ENCODE measurements at places on chromosomes 11 and 22.

GRCh38 chr11:73760135-73760678, 667 bp downstream of the RAB6A start:
- no peak for DNase-seq

GRCh38 chr22:49540084-49540912, 287.4 kb downstream of the BRD1 start:
- DNase-seq, result no peak

- no peak for DNase-seq
Measured at GRCh38 chr22:46288846-46289243, 7.8 kb upstream of the GTSE1 start.

GRCh38 chr11:93392867-93393266, 62.3 kb downstream of the DEUP1 start:
- no peak for DNase-seq

- no peak for DNase-seq
Measured at GRCh38 chr11:882596-882995, 28.0 kb downstream of the CHID1 start.

- DNase-seq, result peak; percentile 60
Measured at GRCh38 chr11:100932474-100933100, 197.0 kb downstream of the PGR start.

GRCh38 chr22:26082866-26083265, 86.4 kb upstream of the SEZ6L start:
- no peak for DNase-seq

GRCh38 chr11:102269927-102270326, 47.4 kb upstream of the BIRC3 start:
- DNase-seq, result no peak

- peak; percentile 26 for DNase-seq
Measured at GRCh38 chr22:24521791-24522245, 26.7 kb downstream of the UPB1 start.

DNA sequence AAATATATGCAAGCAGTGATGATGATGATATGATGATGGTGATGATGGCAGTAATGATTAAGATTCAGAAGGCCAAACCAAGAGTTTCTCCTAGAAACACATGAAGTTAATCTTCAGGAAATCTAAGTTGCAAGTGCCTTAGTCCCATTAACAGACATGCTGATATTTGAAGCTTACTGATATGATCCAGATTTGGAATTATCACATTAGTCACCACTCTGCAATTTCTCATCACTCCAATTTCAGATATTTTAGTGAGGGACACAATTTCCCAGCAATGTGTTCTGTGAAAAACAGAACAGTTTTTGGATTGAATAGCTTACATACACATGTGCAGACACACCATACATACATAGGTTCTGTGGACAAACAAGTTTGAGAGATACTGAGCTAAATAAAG, 411.4 kb upstream of the FAT3 start:
- DNase-seq, result no peak

- DNase-seq, result no peak
Measured at GRCh38 chr11:8087185-8087584, 6.2 kb downstream of the TUB start.

DNA sequence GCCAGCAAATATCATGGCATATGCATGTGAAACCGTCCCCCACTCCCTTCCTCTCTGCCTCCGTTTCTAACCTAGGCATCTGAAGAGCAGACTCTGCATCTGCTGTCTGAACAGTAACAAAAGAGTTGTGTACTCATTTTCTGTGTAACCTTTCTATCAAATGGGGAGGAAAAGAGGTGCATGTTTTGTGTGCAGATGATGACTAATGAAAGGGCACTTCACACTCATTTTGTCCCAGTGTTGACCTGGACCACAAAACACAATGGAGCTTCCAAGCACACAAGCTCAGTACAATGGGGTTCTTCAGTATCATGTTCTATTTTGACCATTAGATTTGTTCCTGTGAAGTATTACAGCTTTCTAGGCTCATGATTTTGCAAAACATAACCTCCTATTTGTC, 13.0 kb downstream of the JHY start:
- no peak for DNase-seq

GRCh38 chr11:44960200-44960845, 9.6 kb upstream of the TP53I11 start:
- no peak for DNase-seq

GRCh38 chr22:25823276-25823675, 81.3 kb downstream of the MYO18B start:
- no peak for DNase-seq

GRCh38 chr11:33889296-33889695, 2.6 kb downstream of the LMO2 start:
- no peak for DNase-seq

DNA sequence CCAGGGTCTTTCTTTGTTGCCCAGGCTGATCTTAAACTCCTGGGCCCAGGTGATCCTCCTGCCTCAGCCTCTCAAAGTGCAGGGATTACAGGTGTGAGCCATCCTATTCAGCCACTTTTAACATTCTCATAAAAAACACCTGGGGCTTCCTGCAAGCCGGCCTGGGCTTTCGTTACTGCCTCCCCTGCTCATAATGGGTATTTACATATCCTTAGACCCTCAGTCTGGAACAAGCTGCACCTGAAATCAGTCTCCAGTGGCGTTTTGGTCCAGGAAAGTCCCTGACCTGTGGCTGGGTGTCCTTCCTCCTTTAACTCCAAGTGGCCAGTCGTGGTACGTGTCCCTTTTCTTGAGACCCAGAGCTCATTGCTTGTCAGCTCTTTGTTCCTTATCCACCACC, 320.7 kb downstream of the TMEM135 start:
- no peak for DNase-seq

DNA sequence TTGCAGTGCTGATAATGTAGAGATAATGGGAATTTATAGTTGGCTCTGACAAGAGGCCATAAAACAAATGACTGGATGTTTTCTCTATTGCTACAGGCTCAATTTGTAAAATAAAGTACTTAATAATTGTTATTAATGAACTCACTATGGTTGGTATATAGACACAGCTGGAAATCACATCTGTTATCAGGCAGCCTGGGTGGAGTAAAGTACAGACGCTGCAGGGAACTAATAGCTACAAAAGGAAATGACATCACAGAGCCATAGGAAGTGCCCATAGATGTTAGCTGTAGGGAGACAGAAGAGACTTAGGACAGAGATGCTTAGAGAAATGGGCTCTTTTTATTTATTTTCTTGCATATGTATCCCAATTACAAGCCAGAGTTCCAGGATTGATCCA, 81.0 kb upstream of the SNX19 start:
- no peak for DNase-seq

- DNase-seq, result no peak
Measured at GRCh38 chr11:67381244-67381972, 8.0 kb upstream of the CLCF1 start.

DNA sequence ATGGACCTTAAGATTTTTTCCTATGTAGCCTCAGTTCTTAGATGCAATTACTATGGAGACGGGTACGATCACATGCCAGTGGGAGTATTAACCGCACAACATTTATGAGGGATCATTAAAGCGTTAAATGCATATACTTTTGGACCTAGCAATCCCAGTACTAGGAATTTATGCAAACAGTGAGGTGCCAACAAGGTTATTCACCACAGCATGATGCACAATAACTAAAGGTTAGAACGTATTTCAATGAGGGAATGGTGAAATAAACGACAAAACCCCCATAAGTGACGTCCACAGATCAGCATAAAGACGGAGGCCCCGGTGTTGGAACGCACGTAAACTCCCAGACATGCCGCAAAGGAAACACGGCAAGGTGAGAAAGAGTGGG, 539 bp downstream of the SIRT3 start:
- no peak for DNase-seq

DNA sequence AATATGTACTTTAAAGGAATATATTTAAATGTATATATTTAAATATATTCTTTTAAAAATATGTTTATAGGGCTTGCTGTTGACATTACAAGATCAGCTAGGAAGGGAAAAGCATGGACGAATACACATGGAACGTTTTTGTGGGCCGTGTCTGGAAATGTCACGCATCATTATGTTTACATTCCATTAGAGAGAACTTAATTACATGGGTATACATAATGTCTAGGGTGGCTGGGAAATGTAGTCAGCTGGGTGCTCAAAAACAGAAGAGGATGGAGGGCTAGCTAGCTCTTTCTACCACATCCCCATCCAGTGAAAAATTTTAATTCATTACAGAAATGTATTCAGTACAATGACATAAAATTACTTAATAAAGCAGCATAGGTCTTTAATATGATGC, 371.2 kb downstream of the DYNC2H1 start:
- DNase-seq, result no peak

DNA sequence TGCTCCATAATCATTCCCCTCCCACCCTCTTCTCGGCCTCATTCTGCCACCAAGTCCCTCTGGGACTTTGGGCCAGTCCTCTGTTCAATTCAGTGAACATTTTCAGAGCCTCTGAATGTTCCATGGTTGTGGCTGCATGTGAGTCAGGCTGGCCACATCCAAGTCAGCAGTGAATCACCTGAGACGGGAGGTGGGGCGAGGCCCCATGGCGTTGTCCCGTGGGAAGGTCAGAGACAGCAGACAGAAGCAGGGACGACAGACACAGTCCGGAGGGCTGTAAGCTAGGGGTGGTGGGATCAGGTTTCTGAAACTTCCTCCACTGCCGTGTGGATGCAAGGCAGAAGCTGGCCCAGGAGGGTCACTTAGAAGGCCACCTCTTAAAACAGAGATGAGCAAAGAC, 324.8 kb downstream of the MN1 start:
- DNase-seq, result no peak

DNA sequence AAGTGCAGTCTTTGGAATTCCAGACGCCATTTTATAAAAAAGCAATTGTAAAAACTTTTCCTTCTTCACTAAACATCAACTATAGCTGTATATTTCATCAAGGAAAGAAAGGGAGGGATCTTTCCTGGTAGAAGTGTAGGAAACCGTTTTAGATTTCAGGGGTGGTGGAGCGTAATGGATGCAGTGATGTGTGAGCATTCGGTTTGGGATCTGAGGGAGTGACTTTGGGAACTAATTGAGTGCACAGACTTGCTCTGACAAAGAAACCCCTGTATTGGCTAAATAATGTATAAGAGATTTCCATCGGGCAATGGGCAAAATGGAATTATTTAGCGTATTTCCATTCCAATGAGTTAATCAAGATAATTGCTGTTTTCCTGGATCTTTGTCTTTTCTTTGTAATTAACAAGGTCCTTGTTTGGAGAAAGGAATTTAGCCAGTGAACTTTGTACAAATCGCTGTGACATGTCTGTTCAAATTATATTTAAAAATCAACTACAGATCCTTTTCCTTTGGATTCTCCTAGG, 125.0 kb upstream of the NARS2 start:
- DNase-seq, result no peak

GRCh38 chr11:115007851-115008250, 329.5 kb downstream of the NXPE2 start:
- DNase-seq, result no peak

DNA sequence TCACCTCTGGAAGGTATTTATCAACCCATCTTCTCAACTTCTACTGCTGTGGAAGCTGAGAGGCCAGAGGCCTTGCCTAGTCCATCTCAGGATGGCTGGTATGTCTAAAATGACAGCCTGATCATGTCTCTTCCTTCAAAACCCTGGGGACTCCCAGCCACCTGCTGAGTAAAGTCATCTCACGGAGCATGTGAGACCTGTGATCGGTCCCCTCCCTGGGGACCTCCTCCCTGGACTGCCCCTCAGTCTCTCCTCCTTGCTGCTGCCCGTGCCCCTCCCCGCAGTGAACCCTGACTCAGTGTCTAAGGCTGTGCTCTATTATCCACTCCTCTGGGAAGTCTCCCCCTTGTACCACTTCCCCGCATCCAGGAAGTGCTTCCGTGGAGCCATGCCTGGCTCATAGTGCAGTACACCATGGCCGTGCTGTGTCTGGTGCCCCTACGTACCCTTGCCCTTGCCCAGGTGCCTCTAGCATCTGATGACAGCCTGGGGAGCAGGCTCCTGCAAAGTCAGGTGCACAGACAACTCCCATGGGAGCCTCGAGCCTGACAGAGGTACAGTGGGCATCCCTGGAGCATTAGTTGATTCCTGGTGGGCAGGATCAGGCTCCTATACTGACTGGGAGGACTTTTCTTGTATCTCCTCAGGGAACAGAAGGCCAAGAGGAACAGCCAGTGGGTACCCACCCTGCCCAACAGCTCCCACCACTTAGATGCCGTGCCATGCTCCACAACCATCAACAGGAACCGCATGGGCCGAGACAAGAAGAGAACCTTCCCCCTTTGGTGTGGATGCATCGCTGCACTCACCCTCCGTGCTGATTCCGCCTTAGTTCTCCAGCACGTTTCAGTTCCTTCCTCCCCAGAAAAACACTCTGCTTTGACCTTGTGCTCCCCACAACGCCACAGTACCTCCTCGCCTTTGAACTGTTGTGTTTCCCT, 13.8 kb downstream of the SMARCB1 start:
- DNase-seq, result no peak

DNA sequence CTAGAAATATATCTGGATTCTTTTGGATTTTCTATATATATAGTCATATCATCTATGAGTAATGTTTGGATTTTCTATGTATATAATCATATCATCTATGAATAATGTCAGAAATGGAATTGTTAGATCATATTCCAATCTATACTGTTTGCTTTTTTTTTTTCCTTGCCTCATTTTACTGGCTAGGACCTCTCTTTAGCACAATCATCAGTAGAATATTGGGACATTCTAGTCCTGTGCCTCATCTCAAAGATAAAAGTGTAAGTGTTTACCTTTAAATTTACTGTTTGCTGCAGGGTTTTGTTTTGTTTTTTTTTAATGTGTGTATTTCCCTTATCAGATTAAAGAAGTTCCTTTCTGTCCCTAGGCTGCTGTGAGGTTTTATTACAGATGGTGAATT, 97.0 kb downstream of the C11orf65 start:
- DNase-seq, result no peak

GRCh38 chr11:626475-627307, at the start of gene SCT:
Gene SCT, minus strand, starts transcription at chr11:627181. Its CDS starts 38 bp downstream, at chr11:627143.
- DNase-seq, result no peak

- DNase-seq, result no peak
Measured at GRCh38 chr11:36233204-36233603, 56.0 kb downstream of the COMMD9 start.

- DNase-seq, result peak; percentile 19
Measured at GRCh38 chr22:39236321-39237317, 8.2 kb downstream of the PDGFB start.

DNA sequence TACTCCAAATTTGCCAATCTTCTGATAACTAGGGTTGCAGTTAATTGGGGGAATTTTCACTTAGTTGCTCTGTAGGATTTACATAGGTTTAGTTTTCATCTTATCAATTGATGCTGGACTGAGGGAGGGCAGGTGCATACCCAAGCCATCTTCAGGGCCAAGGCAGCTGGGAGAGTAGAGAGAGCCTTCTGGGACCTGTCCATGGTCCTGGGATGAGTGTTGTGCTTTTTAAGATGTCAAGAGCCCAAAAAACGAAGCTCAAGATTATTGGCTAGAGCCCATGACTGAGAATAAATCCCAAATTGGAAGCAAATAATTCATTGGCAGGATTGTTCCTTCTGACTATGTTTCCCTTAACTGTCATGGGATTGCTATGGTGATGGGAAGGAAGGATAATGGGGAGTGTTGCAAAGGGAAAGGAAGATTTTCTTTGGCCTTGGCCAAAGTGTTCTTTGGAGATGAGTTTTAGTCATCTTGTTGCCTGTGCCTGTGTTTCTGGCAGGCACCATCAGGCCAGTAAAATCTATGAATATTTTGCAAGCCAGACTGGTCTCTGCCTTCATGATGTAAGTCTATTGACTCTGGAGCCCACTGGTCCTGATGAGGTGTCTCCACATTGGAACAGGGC, 4.5 kb downstream of the SLC22A6 start:
- DNase-seq, result no peak

- peak; percentile 74 for DNase-seq
Measured at GRCh38 chr22:46073683-46074504, 76.4 kb upstream of the PPARA start.

- DNase-seq, result no peak
Measured at GRCh38 chr11:34415538-34415937, 23.2 kb upstream of the CAT start.

All from hematopoietic multipotent progenitor cell treated with erythropoietin and hydrocortisone succinate and interleukin-3 and kit ligand, for 15 days (in vitro differentiated cells).